ENCODE measurements at places on chromosomes 11 and 22.
A peak's percentile ranks its signal among the peaks of the same experiment; 100 is the strongest.

- peaks cover 27% of the 10 kb centered on the region for H3K27me3 ChIP-seq
- no peak overlapping the region for H3K27ac ChIP-seq
- H3K36me3 ChIP-seq, result no peaks in the 10 kb centered on the region
- no peaks in the 10 kb centered on the region for H3K4me1 ChIP-seq
Measured at GRCh38 chr11:94740083-94741021, 27.8 kb upstream of the AMOTL1 start.

- peaks cover 10% of the 10 kb centered on the region for H3K4me1 ChIP-seq
- H3K36me3 ChIP-seq, result peaks cover 82% of the 10 kb centered on the region
- DNase-seq, result no peak
- peak overlapping the region; percentile 63 for H3K27ac ChIP-seq
Measured at GRCh38 chr11:78251083-78251775, 62.5 kb downstream of the USP35 start.

DNA sequence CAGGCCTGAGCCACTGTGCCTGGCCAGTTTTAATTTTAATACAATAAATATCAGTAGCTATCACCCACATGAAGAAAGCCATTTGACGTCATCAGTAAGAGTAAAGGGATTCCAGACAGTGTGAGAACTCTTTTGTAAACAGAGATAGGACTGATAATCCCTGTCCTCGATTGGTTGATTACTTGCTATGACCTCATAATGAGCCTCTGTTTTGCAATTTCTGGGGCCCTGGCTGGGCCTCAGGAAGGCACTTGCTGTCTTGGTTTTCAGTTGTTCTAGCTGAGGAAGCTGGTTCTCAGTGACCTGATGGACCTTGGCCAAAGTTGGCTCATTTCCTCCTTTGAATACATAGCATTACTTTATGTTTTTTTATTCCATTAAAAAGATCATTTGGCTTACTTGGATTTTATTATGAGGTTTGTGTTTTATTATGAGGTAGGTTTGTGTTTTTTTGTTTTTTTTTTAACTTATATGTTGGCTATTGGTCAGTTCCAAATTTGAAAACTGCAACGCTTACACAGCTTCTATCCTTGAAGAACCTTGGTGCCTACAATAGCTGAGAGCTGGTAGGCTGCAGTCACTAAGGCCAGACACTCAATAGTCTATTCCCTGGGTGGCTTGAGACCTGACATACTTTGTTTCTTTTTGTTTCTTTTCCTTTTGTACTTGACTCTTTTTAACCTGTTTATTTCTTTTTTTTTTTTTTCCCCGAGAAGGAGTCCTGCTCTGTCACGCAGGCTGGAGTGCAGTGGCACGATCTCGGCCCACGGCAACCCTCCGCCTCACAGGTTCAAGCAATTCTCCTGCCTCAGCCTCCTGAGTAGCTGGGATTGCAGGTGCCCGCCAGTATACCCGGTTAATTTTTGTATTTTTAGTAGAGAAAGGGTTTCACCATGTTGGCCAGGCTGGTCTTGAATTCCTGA, 20.0 kb downstream of the MARK2 start:
- H3K27ac ChIP-seq, result no peak overlapping the region
- no peak overlapping the region for H3K4me3 ChIP-seq
- peaks cover 36% of the 10 kb centered on the region for H3K36me3 ChIP-seq
- H3K4me1 ChIP-seq, result no peaks in the 10 kb centered on the region
- no peaks in the 10 kb centered on the region for H3K27me3 ChIP-seq

DNA sequence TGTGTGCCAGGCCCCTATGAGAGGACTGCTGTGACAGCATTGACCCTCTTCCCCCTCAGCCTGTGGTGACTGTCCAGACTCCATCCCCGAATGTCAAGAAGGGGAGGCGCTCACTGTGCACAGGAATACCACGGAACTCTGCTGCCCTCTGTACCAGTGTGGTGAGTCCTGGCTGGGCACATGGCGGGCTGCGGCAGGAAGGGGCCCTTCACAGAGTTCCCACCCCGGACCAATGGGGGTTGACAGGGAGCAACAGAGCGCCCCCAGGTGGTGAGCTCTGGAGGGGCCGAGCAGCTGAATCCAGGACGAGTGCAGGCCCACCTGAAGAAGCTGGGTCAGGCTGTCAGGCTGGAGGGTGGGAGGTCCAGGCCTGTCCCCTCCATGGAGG, 83.8 kb upstream of the MYOD1 start:
- H3K27me3 ChIP-seq, result peaks cover 3% of the 10 kb centered on the region
- no peak overlapping the region for H3K4me3 ChIP-seq
- DNase-seq, result no peak
- H3K36me3 ChIP-seq, result no peaks in the 10 kb centered on the region

- H3K27ac ChIP-seq, result no peak overlapping the region
- no peak overlapping the region for H3K4me3 ChIP-seq
- no peaks in the 10 kb centered on the region for H3K36me3 ChIP-seq
- DNase-seq, result peak; percentile 65
- H3K4me1 ChIP-seq, result peaks cover 11% of the 10 kb centered on the region
Measured at GRCh38 chr11:125514336-125515101, 18.5 kb upstream of the FEZ1 start.

DNA sequence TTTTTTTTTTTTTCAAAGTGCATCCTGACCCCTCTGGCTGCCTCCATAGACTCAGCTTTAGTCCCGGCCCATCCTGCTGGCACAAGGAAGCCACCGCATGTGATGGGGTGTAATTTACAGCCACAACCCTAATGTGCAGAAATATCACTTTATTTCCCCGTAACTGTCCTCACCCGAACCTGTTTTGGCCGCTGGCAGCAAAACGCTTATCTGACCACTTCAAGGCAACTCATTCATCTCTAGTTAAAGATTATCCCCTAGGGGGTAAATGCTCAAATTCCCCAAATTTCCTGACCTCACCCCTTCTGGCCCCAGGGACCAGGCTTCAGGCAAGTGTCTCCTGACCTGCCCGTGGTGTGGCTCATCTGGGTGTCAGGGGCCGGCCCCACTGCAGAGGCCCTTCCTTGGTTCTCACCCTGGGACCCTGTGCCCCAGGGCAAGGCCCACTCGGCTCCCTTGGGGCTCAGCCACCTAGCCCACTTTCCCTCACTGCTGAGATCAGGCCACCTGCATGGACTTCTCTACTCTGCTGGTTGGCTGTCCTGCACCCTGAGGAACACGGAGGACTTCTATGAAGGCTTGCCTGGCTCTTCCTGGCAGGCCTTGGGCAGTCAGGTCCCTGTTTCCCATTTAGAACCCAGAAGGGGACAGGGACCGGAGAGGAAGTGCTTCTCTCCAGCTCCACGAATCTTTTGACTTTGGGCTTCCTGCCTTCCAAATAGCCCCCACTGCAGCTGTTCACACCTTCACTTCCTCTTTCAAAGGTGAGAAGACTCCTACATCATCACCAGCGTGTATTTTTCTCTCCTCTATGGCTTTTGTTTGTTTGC, 53.3 kb downstream of the WNT11 start:
- no peaks in the 10 kb centered on the region for H3K36me3 ChIP-seq
- DNase-seq, result no peak
- peaks cover 7% of the 10 kb centered on the region for H3K4me1 ChIP-seq
- H3K4me3 ChIP-seq, result no peak overlapping the region

DNA sequence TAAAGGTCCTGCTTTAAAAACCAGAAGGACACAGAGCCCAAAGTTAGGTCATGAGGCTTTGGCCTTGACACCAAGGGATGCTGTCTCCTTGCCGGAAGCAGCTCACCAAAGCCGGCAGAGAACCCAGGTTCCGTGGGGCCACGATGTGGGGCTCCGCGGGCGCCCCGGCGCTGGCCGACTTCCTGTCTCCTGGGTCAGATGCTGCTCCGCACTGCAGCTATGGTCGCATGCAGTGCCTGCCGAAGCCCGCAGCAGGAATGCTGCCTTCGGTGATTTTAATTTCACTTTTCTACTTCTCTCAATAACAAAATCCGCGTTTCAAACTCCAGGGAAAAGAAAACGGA, 454 bp upstream of the OTUB1 start:
- H3K4me3 ChIP-seq, result peak overlapping the region; percentile 89
- DNase-seq, result peak; percentile 77
- H3K4me1 ChIP-seq, result peaks cover 40% of the 10 kb centered on the region
- H3K36me3 ChIP-seq, result peaks cover 35% of the 10 kb centered on the region
- H3K27me3 ChIP-seq, result no peaks in the 10 kb centered on the region

DNA sequence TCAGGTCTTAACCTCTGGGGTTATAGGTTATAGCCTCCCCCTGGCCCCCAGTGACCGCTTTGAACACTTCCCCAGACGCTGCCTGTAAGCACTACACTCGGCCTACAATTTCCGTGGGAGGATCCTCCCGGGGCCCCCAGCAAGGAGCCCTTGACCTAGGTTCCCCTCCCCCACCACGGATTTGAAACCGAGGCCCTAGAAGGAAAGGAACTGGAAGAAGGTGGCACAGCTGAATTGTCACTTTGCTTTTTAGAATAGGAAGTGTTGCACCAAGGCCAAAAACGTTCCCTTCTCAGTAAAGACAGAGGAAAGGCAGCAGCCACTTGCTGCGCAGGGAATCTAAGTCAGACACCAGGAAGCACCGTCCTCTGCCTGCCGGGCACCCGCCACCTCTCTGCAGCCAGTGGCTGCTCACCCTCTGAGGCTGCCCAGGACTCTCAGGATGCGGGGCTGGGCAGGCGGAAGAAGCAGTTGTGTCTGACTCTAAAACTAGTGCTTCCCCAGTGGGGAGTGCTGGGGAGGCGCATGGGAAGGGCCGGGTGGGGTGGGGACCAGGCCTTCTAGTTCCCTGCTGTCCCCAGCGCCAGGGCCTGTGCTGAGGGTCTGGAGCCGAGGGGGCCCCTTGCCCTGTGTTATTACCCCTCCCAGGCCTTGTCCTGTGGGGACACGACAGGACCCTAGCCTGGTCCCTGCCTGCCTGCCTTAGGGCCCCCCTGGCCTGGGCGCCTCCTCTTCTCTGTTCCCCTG, 7.9 kb upstream of the FLRT1 start:
- no peaks in the 10 kb centered on the region for H3K27me3 ChIP-seq
- H3K27ac ChIP-seq, result no peak overlapping the region
- H3K4me3 ChIP-seq, result no peak overlapping the region
- no peaks in the 10 kb centered on the region for H3K36me3 ChIP-seq
- H3K4me1 ChIP-seq, result no peaks in the 10 kb centered on the region

DNA sequence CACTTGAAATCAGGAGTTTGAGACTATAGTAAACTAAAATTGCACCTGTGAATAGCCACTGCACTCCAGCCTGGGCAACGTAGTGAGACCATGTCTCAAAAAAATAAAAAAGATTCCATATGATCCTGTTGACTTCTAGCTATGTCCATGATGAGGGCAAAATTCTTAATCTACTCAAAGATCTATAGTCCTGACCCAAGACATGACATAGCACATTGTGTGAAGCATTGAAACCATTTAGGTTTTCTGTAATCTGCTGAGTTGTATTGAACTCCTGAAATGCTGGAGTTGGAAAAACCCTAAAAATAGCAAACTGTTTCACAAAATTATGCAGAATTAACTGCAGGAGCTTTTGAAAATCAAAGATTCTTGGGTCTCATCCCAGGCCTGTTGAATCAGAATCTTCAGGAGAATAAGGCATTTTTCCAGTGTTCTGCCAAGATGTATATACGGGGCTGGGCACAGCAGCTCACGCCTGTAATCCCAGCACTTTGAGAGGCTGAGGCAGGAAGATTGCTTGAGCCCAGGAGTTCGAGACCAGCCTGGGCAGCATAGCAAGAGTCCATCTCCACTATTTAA, 29.8 kb upstream of the LDHA start:
- H3K4me3 ChIP-seq, result no peak overlapping the region
- no peak for DNase-seq
- no peaks in the 10 kb centered on the region for H3K4me1 ChIP-seq

- H3K36me3 ChIP-seq, result no peaks in the 10 kb centered on the region
- DNase-seq, result peak; percentile 53
- no peaks in the 10 kb centered on the region for H3K4me1 ChIP-seq
- no peaks in the 10 kb centered on the region for H3K27me3 ChIP-seq
- H3K27ac ChIP-seq, result no peak overlapping the region
Measured at GRCh38 chr11:88484873-88485621, 147.5 kb upstream of the CTSC start.

DNA sequence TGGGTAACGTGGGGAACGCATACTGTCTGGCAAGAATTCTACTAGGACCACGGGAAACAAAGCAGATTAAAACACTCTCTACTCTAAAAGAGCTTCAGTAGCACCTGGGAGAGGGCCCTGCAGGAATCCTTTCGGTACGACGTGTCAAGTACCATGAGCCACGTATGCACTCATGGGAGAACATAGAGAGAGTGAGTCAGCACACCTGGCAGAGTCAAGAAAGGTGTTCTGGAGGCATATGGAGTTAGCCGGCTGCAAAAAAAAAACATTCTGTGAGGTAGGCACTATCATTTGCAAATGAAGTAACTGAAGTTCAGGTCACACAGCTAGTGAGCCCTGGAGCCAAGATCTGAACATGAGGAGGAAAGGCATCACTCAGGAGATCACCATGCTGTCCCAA, 71.1 kb upstream of the BID start:
- peaks cover 21% of the 10 kb centered on the region for H3K36me3 ChIP-seq
- no peaks in the 10 kb centered on the region for H3K27me3 ChIP-seq
- no peak overlapping the region for H3K4me3 ChIP-seq
- no peak overlapping the region for H3K27ac ChIP-seq
- no peaks in the 10 kb centered on the region for H3K4me1 ChIP-seq

DNA sequence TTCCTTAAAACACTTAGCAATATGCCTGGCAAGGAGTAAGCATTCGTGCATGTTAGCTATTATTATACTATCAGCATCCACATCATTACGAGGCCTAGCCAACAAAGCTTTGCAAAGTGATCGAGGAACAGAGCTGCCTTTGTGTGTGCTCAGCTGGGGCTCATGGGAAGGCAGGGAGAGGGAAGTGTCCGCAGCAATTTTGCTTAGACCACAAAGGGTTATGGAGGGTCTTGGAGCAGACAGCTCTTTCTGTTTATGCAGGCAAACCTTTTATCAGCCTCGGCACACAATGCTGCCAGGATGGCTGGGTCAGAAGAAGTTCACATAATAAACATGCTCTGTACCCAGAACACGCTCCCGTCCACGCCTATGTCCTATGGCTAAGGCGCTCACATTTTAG, 10.9 kb upstream of the DKK3 start:
- no peak overlapping the region for H3K4me3 ChIP-seq
- H3K27me3 ChIP-seq, result peaks cover 24% of the 10 kb centered on the region
- no peaks in the 10 kb centered on the region for H3K36me3 ChIP-seq
- no peak for DNase-seq

DNA sequence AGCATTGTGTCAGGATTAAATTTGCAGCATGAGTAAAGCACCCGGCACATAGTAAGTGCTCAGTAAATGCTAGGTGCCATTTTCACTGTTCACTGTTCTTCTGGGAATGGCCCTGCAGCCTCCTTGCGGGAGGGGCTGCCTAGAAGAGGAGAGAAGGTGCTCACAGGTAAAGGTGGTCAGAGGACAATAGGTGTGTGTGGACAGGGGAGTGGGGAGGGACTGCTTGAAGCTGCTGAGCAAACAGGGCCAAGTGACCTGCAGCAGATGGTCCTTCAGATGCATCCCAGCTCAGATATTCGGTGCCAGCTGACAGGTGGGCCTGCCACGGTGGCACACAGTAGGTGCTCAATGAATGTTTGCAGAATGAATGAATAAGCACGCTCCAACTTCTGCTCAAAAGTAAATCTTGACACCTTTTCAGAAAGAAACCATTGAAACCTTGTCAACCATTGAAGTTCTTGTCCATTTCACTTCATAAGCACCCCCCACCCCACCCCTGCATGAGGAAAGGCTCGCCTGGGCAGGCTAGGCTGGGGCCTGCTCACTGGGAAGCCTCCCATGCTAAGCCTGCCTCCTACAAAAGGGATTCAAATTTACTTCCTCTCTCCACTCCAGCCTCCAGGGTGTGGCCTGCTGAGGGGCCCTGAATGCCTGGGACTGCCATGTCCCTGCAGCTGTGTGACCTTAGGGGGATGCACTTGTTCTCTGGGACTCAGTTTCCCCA, 1.6 kb downstream of the KIAA0930 start:
- H3K4me1 ChIP-seq, result peaks cover 24% of the 10 kb centered on the region
- peaks cover 13% of the 10 kb centered on the region for H3K36me3 ChIP-seq
- no peak for DNase-seq
- H3K4me3 ChIP-seq, result peak overlapping the region; percentile 64

GRCh38 chr11:120135838-120136237, 2.1 kb downstream of the TRIM29 start:
- no peak overlapping the region for H3K27ac ChIP-seq
- H3K4me1 ChIP-seq, result no peaks in the 10 kb centered on the region
- H3K36me3 ChIP-seq, result no peaks in the 10 kb centered on the region
- DNase-seq, result no peak
- H3K4me3 ChIP-seq, result no peak overlapping the region

Data from DND-41 (cell line).